ENCODE measurements at places on chromosomes 2 and 18.

DNA sequence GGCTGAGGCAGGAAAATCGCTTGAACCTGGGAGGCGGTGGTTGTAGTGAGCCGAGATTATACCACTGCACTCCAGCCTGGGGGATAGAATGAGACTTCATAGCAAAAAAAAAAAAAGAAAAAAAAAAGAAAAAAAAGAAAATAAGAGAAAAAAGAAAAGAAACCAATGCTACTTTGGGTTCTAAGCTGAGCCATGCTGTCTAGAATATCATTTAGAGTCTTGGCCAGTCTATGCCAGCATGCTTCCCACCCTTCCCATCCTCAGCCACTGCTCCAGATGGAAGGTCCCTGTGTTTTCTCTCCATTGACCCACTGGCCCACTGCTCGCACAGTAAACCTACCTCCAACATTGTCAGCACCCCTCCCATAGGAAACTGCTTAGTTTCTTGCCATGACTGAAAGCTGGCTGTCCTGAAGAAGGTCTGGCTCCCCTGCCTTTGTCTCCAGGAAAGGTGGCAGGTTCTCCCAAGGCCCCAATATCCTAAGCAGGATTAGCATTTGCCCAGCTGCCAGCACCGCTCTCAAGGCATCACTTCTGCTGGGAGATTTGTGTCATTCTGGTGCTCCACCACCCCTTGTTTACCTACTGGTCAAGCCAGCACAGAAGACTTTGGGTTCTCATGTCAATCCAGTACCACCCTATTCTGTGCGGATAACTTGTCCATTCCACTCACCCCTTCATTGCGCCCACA is 47.3 kb upstream of the PAPOLG start:
- DNase-seq = no peak

- DNase-seq = no peak
Measured at GRCh38 chr2:237617587-237617982, 9.8 kb upstream of the LRRFIP1 start.

DNA sequence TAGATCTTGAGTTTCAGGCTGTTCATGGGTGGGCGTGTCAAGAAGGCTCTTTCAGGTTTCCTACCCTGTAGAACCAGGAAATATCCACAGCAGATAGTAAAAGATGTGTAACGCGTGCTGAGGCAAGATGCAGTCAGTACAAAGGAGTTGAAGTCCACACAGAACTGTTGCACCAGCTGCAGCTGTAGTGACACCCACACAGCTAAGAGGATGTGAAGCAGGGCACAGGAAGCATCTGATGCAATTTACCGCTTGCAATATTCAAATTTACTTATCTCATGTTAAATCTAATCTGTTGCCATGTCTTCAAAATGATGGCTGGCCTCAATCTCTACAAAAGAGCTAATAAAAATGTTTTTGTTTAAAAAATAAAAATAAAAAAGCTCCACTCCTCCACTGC is 132.8 kb downstream of the ARHGAP15 start:
- no peak for DNase-seq

GRCh38 chr2:240377366-240377765 is 58.1 kb upstream of the GPC1 start:
- DNase-seq = no peak

DNA sequence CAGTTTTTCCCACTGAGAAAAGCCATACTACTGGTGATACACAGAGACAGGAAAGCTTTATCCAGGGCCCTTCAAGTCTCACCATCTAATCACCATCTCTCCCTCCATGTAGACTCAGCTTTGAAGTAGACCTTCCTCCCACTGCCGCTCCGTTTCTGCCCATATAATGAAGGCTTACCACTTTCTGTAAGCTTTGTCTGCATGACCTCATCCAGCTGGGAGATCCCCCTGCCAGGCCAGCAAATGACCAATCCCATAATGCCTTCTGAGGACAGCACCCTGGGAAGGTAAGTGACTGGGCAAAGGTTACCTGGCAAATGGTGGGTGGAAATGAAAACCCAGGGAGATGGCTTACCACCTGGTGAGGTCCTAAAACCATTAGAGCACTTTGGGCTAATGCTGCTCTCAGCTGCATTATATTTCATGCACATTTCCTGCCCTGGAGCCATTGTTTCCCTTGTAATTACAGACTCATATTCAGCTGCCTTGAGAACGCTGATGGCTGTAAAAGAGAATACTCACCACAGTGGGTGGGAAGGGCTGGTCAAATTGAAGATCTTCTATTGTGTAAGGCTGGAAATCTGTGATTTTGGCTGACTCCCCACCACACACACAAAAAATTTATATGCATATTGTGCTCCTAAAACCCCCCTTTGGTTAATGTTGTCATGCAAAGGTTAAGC is 350.7 kb upstream of the SYT4 start:
- DNase-seq = no peak

- DNase-seq = no peak
Measured at GRCh38 chr2:116411211-116411610, 1403.3 kb upstream of the DDX18 start.

GRCh38 chr2:233597522-233597921 is 19.9 kb upstream of the UGT1A8 start:
- no peak for DNase-seq

DNA sequence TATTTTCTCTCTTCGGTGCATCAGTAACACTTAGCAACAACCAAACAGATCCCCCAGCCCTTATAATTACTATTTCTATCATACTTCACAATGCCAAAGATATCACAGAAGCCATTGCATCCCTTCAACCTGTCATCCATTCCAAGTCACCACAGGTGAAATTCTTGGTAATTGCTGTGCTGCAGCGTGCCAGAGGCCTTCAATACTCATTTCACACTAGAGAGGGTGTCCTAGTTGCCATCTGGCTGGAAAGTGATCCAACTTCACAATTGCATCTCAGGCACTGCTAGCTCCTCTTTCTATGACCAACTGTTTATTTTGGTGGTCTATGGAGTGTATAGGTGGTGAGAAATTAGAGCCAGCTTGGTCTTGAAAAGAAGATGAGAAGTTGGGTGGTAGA is 131.2 kb downstream of the NUP35 start:
- no peak for DNase-seq

DNA sequence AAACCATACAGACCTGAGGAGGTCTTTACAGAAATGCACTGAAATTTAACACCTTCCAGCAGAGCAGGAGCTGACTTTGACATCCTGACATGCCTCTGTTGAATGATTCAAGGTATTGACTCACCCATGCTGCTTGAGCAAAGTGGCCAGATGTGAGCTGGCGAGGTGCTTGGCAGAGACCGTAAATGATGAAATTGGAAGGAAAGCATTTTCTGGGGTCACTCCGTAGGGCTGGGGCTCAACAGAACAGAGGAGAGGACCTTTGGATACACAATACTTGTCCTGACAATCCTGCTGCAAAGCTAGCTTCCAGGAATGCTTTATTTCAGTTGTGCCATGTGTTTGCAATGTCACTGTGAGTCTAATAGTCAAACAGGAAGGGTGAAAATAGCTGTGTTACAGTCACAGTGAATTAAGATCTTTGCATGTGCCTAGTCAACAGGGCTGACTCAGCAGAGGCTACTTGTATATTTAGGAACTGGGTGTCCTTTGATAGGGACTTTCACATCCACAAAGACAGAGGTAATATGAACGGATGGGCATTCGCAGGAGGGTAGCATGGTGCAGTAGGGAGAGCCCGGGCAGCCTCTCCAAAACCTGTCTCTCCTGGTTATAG is 31.6 kb upstream of the NCK2 start:
- no peak for DNase-seq

- no peak for DNase-seq
Measured at GRCh38 chr2:135063210-135063609, 11.1 kb downstream of the RAB3GAP1 start.

GRCh38 chr2:203352604-203353255 is 24.5 kb downstream of the ABI2 start:
- no peak for DNase-seq

GRCh38 chr18:42636309-42636708 is 479.2 kb downstream of the RIT2 start:
- no peak for DNase-seq

- DNase-seq = no peak
Measured at GRCh38 chr2:36831185-36831584, 134.7 kb downstream of the VIT start.

- DNase-seq = no peak
Measured at GRCh38 chr18:44586782-44587524, 93.7 kb upstream of the SETBP1 start.

- no peak for DNase-seq
Measured at GRCh38 chr2:140489193-140489592, 1641.6 kb downstream of the LRP1B start.

DNA sequence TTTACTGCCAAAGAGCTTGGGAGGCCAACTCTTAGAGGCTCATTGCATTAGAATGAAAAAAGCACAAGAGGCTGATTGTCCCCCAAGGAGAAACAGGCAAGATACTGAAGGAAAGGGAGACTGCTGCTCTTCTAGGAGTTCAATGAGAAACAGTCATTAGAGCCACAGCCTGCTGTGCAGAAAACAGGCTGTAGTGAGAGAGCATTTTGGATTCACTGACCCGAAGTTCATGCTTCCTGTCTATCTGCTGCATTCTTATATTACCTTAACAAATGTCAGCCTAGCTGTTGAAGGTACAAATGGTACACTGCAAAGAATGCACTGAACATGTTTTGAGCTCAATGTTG is 423.3 kb downstream of the SETBP1 start:
- no peak for DNase-seq

DNA sequence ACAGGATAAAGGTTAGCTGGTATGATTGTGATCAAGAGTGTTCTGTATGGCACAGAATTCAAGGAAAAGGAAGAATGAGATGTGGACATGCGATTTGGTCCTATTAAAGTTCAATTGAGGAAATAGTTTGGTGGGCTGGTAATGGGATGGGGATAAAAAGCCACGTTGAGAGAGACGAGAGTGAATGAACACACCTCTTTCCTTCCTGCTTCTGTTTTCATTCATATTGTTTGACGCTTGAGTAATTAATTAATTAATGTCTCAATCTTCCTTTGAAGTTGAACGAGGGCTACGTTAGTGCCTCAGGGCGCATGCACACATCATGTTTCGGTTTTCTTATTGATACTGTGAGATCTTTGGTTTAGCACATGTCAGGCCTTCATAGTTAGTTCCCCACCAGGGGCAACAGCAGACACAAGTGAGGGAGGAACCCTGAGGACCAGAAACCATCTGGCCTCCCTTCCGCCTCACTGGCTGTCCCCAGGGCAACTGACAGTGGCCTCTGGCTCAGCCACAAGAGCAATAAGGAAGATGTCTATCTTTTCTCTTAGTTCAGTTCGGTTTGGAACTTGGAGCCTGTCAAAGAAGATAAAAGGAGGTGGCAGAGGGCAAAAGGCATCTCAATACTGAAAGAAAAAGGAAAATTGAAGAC is 116.0 kb downstream of the LIPG start:
- no peak for DNase-seq

GRCh38 chr2:204625135-204625534 is 79.9 kb downstream of the PARD3B start:
- no peak for DNase-seq

- no peak for DNase-seq
Measured at GRCh38 chr2:114122930-114123329, 233.0 kb downstream of the ACTR3 start.

DNA sequence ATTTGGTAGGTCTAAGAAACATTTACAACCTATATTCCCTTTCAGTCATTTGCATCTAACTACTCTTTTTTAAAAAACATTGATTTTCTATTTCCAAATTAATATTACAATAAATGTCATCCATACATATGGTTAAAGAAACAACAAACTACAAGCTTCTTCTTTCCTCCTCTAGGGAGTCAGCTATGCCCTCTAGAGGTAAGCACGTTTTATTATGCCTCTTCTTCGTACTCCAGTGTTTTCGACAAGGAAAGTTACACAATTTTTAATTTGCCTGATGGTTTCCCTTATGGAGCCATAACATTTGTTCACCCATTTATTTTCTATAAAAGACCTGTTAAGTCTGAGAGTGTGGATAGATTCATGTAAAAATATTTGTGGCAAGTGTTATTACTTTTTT is 183.4 kb upstream of the CDH7 start:
- DNase-seq = no peak

GRCh38 chr18:48690494-48690893 is 151.7 kb downstream of the CTIF start:
- no peak for DNase-seq

- peak; percentile 28 for DNase-seq
Measured at GRCh38 chr2:36246320-36246990, 109.1 kb upstream of the CRIM1 start.

- DNase-seq = no peak
Measured at GRCh38 chr2:205868773-205869333, 186.6 kb downstream of the NRP2 start.

- DNase-seq = no peak
Measured at GRCh38 chr2:154350911-154351310, 347.6 kb upstream of the KCNJ3 start.

GRCh38 chr2:57210855-57211254 is 835.8 kb upstream of the VRK2 start:
- no peak for DNase-seq

DNA sequence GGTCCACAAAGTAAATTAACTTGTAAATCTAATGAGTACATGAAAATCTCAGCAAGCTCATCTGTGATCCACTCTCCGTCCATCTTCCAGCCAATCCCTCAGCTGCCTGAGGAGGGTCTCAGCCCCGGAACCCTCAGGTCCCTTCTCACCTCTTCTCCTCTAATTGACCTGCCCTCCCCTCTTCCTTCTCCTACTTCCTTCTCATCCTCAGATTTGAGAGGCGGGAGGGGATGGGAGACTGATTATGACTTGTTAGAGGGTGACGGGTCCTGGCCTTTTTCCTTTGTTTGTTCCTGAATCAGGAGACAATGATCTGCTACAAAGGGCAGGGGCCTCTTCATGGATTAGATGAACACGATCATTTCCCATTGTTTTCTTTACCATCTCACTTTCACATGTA is 80.1 kb downstream of the CYBRD1 start:
- DNase-seq = no peak

DNA sequence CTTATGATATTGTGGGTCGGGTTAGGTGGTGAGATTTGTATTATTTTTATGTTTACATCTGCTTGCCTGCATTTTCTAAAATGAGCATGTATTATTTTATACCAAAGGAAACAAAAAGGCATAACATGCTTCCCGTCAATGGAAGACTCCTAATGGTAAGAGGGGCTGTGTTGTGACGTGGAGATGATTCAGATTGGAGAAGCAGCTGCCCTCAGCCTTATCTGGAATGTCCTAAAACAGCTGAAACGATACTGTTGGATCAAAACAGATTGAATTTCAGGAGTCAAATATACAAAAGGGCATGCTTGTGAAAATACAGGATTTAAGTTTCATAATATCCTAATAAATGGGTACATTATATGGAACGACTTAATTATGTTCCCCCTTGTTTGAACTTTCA is 19.0 kb downstream of the DGKD start:
- DNase-seq = no peak

DNA sequence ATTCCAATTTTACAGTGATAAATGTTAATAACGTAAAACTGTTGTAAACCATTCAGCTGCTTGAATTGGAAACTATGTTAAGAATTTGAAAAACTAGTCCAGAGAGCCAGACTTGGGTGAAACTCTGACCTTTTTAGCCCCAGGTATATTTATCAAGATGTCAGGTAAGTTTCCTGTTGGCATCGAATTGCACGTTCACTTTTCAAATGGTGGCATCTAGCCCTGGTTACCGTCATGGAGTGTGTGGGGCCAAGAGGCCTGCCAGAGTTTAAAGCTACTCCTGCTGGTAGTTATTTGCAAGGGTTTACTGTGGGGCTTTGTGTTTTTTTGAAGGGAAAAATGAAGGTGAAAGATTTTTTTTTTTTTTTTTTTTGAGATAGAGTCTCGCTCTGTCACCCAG is 109.9 kb downstream of the WDSUB1 start:
- DNase-seq = no peak

GRCh38 chr2:121471532-121472469 is 58.9 kb upstream of the RNU4ATAC start:
- DNase-seq = no peak

Measured in GM13976 (cell line).